T-helper 22 cell (primary cell): ENCODE measurements at places on chromosomes 7 and 10.

DNA sequence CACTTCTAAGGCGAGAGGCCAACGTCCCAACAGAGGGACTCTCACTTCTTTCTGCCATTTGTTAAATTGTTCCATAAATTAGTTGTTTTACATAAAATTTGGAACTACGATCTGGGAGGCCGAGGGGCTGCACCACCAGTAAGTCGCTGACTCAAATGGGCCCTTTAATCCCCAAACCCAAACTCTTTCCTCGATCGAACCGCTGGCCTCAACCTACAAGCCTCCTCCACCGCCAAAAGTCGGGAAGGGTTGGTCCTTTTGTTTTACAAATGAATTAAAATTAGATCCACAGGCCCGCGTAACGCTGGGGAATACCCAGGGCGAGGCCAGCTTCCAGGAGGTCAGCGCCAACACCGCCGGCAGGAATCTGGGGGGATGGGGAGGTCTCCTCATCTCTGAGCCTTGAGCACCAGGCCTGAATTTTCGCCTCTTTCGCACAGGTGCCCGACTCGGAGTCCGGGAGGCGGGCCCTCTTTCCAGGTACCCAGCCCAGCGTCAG is 1.2 kb upstream of the FOXI2 start:
- DNase-seq, result no peak

DNA sequence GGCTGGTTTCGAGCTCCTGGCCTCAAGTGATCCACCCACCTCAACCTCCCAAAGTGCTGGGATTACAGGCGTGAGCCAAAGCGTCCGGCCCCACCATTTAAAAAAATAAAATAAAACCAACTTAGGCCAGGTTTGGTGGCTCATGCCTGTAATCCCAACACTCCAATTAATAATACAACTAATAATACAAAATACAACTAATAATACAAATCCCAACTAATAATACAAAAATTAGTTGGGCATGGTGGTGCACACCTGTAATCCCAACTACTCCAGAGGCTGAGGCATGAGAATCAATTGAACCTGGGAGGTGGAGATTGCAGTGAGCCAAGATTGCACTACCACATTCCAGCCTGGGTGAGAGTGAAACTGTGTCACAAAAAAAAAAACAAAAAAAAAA is 27.6 kb downstream of the CEP41 start:
- no peak for DNase-seq

DNA sequence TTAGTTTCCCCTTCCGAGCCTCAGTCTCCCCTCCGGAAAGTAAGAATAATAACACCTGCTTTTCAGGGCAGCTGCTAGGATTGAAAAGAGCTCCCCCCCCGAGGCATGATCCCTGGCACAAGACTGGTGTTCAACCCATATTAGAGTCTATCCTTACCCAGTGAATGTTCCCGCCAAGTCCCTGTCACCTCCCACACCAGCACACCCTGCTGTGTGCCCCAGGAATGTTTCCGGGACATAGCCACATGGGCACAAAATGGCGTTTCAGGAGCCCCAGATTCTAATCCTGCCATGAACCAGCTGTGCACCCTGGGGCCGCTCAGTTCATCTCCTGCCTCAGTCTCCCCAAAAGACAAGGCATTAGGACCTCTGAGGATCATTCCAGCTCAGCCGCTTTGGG is 563 bp downstream of the MUC17 start:
- DNase-seq, result no peak

GRCh38 chr10:132242103-132242840 is 55.5 kb downstream of the DPYSL4 start:
- DNase-seq, result no peak

- DNase-seq, result no peak
Measured at GRCh38 chr7:92898798-92899197, 62.4 kb upstream of the CDK6 start.

- no peak for DNase-seq
Measured at GRCh38 chr7:1561036-1561940, 5.3 kb upstream of the TMEM184A start.

DNA sequence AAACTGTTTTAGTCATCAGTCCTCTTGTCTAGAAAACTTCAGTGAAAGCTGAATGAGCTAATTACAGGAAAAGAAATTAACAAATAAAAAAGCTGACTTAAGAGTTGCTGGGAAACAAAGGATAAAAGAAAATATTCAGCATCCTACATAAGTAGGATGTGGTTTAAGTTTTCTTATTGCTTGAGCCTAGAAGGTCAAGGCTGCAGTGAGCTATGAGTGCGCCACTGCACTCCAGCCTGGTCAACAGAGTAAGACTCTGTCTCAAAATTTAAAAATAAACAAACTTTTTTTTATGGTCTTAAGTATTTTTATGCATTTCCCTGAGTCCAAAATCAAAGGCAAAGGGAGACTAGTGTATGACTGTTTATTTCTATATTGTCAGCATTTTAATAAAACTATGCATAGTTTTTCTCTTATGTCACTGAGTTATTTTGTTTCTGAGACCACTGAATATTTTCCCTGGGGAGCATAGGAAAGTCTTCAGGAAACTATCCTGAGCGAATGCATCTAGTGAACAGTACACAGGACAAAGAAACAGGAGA is 40.0 kb upstream of the LRRN3 start:
- DNase-seq, result no peak

GRCh38 chr10:61406242-61406641 is 46.9 kb downstream of the TMEM26 start:
- DNase-seq, result no peak

DNA sequence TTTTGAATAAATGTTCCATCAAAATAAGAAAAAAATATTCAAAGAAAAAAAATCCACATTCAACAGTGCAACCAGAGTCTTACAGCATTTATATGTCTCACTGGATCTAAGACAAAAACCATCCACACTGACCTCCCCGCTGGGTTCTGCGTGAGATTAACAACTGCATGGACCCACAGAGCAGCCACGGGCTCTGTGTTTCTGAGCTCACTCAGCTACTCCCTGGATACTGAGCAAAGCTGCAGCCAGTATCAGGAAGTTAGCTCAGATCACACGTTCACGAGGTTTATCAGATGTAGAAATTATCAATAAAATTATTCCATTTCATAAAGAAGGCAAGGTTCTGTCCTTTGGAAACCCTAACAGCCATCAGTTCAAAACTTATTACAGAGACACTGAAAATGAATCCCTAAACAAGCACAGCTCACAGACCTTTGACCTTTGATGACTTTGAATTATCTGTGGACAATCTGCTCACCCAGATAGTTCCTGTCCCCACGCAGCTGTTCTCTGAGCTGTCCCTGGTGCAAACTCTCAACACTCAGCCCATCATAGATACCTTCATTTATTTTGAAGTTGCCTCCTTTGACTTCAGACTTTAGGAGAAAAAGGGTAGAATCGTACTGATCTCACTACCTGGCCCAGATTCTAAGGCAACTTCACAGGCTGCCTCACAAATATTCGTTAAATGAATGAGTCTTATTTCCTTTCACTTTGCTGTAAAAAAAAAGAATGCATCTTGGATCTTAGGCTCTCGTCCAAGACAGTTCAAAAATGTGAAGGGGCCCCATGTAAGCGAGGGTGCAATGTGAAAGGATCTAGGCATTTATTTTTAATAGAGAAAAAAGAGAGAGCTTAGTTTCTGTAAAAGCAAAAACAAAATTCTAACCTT is 67.7 kb upstream of the SVIL start:
- no peak for DNase-seq

- no peak for DNase-seq
Measured at GRCh38 chr10:1410032-1410431, 327.3 kb downstream of the ADARB2 start.

DNA sequence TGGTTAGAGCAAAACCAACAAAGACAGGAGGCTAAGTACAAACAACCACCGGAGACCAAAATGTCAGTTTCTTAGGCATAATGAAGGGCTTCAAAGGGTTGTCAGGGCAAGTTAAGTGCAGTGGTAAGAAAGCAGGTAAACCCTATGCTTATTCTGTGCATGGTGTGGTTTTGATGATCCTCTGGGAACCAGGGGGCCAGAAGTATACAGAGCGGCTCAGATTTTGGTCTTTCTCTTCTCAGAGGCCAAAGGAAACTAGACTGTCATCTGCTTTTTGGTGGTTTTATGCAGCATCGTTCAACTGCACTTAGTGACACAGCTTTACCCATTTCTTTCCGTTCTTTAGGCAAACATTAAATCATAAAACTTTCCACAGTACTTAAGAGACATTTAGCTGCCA is 332.7 kb upstream of the CELF2 start:
- no peak for DNase-seq

DNA sequence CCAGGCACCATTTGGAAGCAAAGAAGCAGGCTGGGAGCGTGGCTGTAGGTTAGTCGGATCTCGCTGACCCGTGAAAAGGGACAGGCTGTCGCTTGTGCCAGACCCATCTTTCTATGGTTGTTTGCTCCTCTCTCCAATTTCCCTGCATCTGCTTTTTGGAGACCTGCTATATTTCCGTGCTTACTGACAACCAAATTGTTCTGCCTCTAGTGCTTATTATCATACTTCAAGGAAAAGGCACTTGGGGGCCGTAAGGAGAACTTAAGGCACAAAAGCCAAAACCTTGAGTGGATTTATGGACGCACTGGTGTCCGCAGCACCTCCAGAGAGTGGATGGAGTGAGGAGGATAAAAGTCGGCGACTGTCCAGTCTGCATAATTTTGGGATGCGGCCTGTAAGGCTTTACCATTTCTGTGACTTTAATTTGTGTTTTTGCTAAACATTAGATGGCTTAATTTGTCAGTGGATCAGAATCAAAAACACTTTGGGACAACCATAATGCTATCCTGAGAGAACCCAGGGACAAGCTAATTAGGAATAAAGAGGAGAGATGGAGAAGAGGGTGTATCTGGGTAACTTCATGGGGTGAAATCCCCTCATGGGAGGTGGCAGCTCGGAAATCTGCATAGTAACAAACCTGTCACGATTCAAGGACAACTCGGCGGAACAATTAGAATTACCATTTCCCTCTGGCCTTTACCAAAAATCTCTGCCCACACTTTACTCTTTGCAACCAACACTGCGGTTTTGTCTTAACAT is 206.7 kb downstream of the HDAC9 start:
- DNase-seq, result no peak

GRCh38 chr10:27794157-27794556 is 48.5 kb upstream of the MKX start:
- DNase-seq, result no peak

DNA sequence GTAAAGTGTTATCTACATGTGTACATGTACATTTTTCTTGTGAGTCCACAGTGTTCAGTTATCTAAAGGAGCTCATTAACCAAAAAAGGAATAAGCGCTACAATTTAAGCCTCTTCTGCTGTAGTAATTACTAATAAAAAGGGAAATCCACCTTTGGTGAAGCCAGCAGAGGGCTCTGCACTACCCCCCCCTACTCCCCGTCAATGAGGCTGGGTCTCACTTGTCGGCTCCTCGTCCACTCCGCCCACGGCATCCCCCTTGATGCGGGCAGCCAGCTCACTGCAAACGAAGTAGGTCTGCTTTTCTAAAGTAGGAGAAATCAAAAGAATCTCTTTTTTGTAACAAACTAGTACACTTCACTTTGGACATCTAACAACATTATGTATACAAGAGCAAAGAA is 4.7 kb upstream of the WASHC2A start:
- no peak for DNase-seq

DNA sequence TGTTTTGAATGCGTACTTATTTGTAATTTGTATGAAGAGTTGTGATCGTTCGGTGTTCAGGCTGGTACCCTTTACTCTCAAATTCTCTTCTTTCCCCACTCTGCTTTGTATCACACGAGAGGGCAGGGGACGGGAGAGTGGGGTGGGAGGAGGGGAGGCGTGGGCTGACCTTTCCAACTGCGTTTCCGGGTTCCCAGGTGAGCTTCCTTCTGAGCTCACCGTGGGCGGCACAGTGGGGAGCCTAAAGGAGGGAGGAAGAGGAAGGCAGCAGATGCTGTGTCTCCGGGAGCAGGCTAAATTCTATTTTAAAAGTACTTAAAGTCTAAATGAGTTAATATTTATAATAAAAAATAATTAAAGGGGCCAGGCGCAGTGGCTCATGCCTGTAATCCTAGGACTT is 7.4 kb upstream of the XRCC2 start:
- DNase-seq, result no peak

GRCh38 chr7:14739841-14740185 is 162.7 kb downstream of the DGKB start:
- DNase-seq, result no peak

DNA sequence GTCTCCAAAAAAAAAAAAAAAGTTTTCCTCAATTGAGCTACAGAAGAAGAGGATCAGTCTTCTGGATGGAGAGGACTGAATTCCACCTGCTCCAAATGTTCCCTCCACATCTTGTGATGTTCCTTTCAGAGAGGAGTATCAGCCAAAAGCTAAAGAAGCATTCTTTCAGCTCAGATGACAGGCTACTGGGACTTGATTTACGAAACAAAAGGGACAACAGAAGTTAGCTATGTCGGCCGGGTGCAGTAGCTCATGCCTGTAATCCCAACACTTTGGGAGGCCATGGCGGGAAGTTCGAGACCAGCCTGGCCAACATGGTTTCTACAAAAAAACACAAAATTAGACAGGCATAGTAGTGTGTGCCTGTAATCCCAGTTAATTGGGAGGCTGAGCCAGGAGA is 7.4 kb downstream of the DAGLB start:
- DNase-seq, result no peak

GRCh38 chr10:70699063-70699658 is 26.9 kb downstream of the ADAMTS14 start:
- no peak for DNase-seq

- no peak for DNase-seq
Measured at GRCh38 chr10:123936426-123936825, 44.8 kb upstream of the CPXM2 start.

- DNase-seq, result no peak
Measured at GRCh38 chr7:98887038-98887437, 8.7 kb downstream of the TRRAP start.

DNA sequence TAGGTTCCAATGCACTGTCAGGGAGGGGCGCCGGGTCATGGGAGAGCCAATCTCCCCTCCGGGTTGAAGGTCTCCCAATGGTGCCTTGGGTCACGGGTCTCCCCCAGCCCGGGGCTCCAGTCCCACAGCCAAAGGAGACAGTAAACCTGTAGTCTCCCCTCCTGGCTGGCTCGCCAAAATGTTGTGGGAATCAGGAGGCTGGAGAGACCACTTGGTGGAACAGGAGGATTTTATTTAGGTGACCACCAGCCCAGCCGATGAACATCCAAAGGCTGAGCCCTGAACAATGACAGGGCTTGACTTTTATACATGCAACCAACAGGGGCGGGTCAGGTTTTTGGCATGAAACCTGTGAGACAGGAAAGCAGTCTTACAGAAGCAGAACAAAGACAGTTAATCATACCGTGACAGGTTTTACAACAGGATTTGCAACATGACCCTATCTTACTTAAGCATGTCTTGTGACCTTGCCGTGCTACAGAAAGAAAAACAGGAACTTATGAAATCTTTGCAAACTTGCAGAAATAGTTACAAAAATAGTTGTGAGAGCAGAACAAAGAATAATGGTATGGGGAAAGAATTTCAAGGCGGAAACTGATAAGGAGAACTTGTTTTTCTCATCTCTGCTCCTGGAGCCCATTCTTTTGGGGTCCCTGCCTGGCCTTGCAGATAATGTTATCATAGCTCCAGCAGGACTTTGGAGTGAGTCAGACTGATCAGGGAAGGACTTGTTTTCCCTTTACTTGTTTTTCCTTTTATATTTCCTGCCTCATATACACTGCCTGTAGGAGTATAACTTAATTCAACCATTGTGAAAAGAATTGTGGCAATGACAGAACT is 7.1 kb downstream of the ERV3-1 start:
- no peak for DNase-seq
